ENCODE measurements at places on chromosomes 1 and 21.

DNA sequence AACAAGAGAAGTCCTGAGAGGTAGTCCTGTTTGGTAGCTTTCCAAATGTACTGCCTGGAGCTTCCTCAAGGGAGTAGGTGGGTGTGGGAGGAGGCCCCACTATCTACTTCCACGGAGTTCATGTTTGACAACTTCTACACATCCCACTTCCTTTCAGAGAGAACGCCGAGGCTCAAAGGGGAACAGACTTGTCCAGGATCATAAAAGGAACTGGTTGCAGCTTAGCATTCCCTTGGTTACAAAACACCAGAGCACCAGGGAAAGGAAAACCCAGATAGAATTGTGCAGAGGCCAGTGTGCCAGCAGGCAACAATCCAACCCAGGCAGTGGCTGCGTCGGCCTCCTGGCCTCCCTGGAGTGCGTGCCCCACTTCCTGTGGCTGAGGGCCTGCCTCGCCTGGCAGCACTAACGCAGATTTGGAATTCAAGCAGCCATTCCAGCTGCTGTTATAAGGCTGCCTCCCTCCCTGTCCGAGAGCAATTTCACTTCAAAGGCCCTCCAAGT lies 4.2 kb upstream of the RAP1GAP start:
- peak; percentile 10 for DNase-seq

- no peak for DNase-seq
Observed at GRCh38 chr1:3475839-3476573, 21.5 kb downstream of the ARHGEF16 start.

DNA sequence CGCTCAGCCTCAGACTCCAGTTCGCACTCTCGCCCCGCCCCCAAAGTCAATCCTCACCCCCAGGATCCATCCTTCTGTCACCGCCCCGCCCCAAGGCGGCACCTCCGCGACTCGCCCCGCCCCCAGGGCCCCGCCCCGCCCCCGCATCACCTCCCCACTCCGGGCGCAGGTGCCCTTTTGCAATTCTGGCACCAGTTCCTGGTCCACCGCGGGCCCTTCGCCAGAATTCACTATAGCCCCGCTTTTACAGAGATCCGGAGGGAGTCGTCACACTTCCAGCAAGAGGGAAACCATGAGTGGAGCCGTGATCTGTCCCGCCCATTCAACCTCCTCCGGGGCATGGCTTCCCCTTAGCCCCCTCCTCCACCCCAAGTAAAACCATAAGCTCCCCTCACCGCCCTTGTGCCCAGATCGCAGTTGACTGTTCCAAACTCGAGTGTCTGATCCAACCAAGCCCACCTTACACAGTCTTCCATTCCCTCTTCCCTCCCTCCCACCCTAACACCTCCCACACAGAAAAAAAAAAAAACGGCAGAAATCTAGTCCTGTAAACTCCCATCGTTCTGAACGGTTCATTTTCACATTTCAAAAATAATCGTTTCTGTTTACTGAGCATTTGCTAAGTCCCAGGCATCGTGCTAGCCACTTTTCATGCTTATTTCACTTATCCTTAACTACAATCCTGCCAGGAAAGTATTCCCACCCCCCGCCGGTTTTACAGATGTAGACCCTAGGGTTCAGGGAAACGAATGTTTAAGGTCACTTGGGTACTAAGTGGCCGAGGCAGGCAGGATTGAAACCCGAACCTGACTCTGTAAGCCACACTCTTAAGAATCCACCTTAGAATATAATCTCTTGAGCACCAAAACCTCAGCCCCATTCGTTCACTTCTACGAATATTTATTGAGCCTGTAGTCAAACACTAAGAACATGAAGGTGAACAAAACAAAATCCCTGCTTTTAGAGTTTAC lies 1.3 kb upstream of the DNAJC16 start:
- peak; percentile 6 for DNase-seq

- DNase-seq: no peak
Observed at GRCh38 chr1:165152727-165153126, 203.8 kb downstream of the LMX1A start.

- DNase-seq: no peak
Observed at GRCh38 chr21:31447505-31447904, 103.4 kb upstream of the TIAM1 start.

- DNase-seq: peak; percentile 40
Observed at GRCh38 chr1:229514578-229515275, 6.6 kb upstream of the NUP133 start.

GRCh38 chr1:154910851-154911250 lies 25.7 kb downstream of the PMVK start:
- DNase-seq: no peak

- no peak for DNase-seq
Observed at GRCh38 chr1:225953315-225953714, 12.3 kb upstream of the LEFTY2 start.

DNA sequence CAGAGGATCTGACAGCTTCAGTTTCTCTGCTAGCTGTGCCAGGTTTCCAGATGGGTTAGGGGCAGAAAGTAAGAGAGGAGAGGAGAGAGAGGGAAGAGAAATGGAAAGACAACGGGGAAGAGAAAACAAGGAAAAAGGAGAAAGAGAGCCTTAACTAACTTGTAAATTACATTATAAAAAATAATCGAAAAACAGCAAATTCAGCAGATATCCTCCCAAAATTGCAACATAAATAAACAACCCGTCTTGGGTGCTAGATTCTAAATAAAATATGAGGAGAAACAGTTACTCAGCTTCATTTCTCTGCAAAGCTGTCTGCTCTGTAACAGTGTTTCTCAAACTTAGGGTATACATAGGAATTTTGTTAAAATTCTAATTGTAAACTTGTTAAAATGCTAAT lies 29.2 kb downstream of the SEC16B start:
- DNase-seq: no peak

DNA sequence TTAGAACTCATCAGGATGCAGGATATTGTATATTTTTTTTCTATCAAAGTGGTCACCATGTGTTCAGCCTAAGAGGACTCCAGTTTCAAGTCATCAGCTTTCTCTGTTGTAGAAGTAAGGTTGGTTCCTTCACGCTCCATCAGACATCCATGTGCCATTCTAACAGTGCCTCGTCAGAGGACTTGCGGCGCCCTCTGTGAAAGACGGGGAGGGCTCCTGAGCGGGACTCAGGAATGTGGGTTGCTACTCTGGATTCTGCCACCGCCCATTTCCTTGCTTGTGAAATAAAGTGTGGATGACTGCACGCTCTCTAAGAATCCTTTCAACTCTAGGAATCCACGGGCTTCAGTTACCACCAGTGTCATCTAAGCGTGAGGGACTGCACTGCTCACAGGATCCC lies 593.5 kb downstream of the KIF26B start:
- DNase-seq: no peak

GRCh38 chr1:243849421-243850201 lies 432 bp downstream of the AKT3 start:
- DNase-seq: no peak

DNA sequence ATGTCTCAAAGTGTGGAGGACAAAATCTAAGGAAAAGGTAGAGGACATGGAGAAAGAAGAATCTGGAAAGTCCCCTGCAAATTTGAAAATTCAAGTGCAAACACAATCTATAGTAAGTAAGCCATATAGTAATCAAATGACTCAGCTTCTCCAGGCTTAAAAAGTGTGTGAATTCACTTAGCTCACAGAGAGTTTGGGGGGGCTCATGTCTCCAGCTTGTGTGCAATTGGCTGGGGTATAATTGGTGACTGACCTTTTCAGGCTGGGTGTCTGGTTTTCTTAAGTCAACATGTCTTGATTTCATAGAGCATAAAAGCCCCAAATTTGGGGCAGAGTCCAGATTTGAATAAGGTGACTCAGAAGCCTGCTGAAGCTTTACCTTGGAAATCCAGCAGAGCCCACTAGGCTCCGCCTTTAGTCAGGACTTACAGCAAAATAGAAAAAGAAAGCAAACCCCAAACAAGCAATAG lies 8.6 kb downstream of the CLDN14 start:
- DNase-seq: no peak

- DNase-seq: no peak
Observed at GRCh38 chr1:65002508-65003315, 36.4 kb upstream of the JAK1 start.

DNA sequence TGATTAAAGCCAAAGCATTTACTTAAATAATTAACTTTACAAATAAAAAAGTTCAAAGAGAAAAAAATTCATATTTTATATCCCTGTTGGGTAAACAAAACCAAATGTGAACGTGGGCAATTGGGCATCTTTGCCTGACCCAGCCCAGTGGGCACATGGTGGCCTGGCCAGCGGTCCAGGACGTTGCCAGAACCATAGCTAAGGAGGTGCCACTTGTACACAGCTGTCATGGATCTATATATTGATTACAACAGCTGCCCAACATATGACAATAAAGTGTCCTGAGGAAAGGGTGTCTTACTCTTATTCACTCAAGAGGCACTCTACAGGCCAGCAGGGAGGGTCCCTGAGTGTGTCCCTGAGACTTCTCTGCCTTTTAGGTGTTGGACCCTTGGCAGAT lies 78.5 kb downstream of the BCAR3 start:
- no peak for DNase-seq

- no peak for DNase-seq
Observed at GRCh38 chr1:98975810-98976209, 28.9 kb downstream of the PLPPR5 start.

DNA sequence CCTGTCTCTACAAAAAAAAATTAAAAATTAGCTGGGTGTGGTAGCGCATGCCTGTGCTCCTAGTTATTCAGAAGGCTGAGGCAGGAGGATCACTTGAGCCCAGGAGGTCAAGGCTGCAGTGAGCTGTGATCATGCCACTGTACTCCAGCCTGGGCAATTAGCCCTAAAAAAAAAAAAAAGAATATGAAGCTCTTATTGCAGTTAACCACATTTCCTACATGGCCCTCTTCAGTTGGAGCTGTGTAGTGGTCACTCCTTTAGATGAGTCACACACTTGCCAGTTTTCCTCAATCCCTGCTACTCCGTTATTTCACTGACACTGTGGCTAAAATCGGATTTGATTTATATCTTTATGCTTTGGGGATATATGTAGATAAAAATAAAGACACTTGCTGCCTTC lies 11.8 kb downstream of the NFYC start:
- DNase-seq: no peak

GRCh38 chr1:178908358-178908757 lies 37.5 kb upstream of the ANGPTL1 start:
- DNase-seq: no peak

- DNase-seq: no peak
Observed at GRCh38 chr1:75518686-75519085, 92.2 kb downstream of the SLC44A5 start.

- DNase-seq: no peak
Observed at GRCh38 chr21:26469789-26470188, 103.3 kb downstream of the CYYR1 start.

- DNase-seq: no peak
Observed at GRCh38 chr21:24590261-24590660, 1017.0 kb downstream of the MRPL39 start.

DNA sequence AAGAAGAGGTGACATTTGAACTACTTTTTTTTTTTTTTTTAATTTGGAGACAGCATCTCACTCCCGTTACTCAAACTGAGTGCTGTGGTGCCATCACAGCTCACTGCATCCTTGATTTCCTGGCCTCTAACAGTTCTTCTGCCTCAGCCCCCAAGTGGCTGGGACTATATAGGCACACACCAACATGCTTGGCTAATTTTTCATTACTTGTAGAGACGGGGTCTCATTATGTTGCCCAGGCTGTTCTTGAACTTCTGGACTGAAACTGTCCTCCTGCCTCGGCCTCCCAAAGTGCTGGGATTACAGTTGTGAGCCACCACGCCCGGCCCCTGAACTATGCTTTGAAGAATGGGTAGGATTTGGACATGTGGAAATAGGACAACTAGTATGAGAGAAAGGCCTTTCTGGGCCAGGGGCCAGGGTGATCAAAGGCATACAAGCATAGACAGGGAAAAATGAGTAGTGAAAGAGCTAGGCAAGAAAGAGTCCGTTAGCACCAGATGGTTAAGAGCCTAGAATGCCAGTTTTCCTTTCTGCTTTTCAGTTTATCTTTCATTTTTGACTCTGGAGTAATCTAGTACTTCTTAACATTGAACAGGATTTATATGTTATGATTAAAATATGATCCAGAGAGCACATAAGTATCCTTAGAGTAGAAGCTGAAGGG lies 6.3 kb downstream of the RABGAP1L start:
- no peak for DNase-seq

DNA sequence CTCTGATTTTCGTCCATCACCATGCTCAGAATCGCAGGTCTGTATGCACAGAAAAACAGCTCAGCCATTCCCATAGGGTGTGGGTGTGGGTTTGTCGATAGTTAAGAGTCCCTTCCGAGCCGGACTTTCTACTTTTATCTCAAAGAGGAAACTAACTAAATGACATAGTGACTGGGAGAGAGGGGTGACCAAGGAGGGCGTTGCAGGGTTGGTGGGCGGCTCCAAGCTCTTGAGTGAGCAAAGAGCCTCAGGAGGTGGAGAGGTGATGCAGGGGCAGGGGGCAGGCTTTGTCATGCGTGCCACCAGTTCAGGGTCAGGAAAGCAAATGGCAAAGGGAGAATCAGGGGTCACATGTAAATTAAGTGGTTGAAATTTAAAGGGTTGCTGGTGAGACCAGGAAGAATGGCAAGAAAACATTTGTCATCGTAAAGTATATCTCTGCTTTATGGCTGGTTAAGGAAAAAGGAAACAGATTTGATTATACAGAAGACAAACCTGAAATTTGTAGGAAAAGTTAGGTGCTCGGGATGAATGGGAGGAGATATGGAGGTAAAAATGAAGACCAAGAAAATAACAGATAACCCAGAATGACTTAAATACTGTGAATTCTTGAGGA lies 249.0 kb downstream of the SETD4 start:
- DNase-seq: no peak

- DNase-seq: no peak
Observed at GRCh38 chr1:119935373-119935772, 39.1 kb upstream of the ADAM30 start.

- no peak for DNase-seq
Observed at GRCh38 chr1:11031624-11032262, 15.3 kb downstream of the MASP2 start.

DNA sequence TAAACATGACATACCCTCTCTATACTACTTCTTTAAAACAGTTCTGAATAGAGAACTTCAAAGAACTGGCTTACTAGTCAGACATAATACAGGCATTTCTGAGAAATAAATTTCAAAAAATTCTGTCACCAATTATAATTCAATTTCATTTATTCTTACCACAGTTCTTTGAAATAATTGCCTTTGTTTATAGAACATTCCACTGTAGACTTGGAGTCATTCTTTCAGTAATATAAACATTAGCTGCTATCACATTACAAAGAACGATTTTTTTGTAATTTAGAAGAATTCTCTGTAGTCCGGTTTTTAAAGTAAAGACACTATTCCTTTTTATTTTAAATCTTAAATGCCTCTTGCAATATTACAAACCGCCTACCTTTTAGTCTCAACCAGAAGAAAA lies 146.4 kb upstream of the COL11A1 start:
- DNase-seq: no peak

DNA sequence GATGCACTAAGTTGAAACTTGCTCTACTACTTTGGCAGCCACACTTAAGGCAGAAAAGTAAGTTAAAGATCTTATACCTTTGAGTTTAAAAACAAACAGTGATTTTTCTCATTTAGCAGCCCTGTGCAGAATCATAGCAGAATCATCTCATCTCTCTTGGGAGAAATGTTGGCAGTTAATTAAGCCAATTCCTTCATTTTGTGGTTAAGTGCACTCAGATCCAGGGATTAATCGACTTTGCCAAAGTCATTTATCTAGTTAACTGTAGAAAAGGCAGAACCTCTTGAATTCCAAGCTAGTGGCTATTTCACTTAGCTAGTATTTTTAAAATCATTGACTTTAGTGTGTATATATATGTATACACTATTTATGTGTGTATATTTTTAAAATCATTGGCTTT lies 125.0 kb downstream of the GPR52 start:
- DNase-seq: no peak

GRCh38 chr21:45636951-45637646 lies 6.4 kb upstream of the PCBP3 start:
- DNase-seq: no peak

GRCh38 chr1:54806931-54807611 lies 5.9 kb upstream of the TTC22 start:
- no peak for DNase-seq

Data from smooth muscle cell of the brain vasculature (primary cell).